SK-N-MC (cell line): ENCODE measurements at places on chromosomes 1 and 21.

DNA sequence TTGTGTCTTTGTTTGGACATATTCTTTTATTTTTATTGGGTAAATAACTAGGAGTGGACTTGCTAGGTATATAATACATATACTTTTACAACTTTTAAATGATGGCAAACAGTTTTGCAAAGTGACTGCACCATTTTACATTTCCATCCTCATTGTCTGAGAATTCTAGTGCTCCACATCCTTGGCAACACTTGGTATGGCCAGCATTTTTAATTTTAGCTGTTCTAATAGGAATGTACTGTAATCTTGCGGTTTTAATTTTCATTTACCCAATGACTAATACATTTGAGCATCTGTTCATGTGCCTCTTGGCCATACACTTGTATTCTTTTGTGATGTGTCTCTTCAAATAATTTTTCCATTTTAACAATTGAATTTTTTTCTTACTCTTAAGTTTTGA, 37.0 kb upstream of the ATP6V1G3 start:
- DNase-seq, result no peak

DNA sequence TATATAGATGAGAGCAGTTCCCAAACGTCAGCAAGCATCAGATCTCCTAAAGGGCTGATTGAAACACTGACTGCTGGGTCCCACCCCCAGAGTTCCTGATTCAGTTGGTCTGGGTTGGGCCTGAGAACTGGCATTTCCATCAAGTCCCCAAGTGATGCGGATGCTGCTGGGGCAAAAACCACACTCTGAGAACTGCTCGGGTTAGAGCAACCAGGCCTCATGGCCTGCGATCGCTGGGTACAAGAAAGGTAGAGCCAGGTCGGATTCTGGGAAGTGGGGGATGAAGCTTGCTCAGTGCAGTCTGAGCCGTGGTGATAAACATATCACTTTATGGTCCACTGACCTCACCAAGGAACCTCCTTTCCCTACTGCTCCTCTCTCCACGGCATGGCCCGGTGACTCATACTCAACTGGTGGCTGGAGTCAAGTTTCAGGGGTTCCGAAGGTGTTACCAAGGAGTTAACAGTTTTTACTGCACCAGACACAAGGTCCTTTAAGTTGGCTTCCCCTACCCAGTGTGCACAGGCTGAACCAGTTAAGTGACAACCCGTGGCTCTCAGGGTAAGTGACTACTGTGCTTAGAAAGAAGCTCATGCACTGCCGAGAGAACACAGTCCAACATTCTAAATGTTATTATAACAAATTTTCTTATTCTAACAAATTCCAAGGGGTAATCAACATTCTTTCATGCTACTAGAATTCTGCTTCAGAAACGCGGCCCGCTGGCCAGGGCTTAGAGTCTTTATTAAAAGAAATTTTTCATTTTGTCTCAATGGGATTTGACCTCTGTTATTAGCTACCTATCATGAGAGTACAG, 153.5 kb downstream of the TGFBR3 start:
- no peak for DNase-seq

DNA sequence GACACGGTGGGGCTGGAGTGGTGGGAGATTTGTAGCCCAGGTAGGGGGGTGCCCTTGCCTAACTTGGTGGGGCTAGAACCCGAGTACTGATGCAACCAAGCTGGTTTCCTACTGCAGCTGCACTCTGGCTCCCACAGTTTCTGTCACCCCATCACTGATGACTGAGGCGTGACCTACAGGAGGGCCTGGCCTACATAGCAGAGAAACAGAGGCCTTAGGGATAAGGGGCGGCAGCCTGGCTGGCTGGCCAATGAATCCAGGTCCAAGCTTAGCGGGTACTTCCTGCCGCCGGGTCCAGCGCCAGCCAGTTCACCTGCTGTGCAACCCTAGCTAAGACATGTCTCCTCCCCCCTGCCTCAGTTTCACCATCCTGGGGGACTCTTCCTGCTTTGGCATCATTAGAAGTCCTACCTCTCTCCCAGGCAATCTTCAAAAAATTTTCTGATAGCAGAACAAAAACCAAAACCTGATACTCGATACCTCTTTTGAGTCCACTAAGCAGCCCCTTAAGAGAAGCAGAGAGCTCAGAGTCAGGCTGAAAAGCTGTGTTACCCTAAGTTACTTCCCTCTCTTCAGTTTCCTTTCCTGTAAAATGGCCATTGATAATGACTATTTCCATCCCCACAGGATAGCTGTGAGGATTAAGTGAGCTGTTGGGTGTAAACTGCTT, 27.3 kb upstream of the RNF19B start:
- DNase-seq, result no peak

DNA sequence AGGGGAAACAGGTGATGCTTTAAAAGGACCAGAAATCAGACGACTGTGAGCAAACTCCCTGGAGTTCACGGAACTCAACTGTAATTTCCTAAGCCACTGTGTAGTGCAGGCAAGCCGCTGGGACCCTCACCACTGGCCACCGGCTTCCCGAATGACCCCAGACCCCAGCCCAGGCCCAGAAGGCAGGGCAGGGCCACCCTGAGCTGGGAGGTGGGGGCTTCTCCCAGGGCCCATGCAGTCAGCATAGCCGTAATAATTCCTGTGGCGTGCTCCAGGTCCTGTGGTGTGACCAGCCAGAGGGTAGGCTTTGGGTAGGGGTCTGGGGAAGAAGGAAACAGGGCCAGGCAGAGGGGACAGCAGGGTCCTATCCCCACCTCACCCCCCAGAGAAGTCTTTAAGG, 3.5 kb upstream of the ARF1 start:
- no peak for DNase-seq

- DNase-seq, result no peak
Measured at GRCh38 chr1:95793893-95794292, 559.9 kb downstream of the RWDD3 start.

DNA sequence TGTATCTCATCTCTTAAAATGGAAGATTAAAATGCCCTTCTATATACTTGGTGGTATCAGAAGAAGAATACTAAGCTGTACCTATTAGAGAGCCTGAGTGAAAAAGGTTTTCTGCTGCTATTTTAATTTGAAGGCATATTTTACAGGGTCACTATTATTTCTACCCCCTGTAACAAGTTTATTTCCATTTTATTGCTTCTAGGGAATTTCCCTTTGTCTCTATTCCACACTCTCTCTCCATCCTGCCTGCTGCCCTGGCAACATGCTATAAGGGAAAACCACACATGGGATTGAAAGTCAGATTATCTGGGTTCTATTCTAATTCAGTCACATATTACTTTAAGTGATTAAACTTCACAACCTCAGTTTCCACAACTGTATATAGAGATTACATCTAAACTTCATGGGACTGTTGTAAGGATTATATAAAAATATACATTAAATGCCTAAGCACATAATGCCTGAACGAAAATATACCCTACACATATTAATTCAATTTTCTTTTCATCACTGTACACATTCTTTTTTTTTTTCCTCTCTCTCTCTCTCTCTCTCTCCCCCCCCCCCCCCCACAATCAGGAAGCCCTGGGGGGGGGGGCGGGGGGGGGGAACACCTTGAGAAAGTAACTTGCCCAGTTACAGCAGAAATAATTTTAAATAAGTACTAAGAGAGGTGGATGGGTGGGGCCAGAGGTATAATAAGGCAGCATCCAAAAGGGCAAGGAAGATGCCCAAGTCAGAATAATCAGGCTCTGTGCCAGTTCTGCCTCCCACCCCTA, 51.5 kb downstream of the LUZP1 start:
- no peak for DNase-seq

GRCh38 chr21:35294231-35294898, 245.3 kb upstream of the RUNX1 start:
- DNase-seq, result no peak
